ENCODE measurements at places on chromosomes 16 and 17. TPM values are rescaled to one million over a fixed set of nuclear protein-coding genes. Genes with fewer than 3 reads are reported as not detected.

- H3K4me3 ChIP-seq = no peak overlapping the region
- H3K27ac ChIP-seq = no peak overlapping the region
- no peaks in the 10 kb centered on the region for H3K4me1 ChIP-seq
- no peaks in the 10 kb centered on the region for H3K27me3 ChIP-seq
- no peaks in the 10 kb centered on the region for H3K36me3 ChIP-seq
Measured at GRCh38 chr16:85782451-85782850, 16.9 kb downstream of the EMC8 start.

Gene C17orf50
- not detected for total RNA-seq

- DNase-seq = no peak
- no peak overlapping the region for H3K4me3 ChIP-seq
- H3K27ac ChIP-seq = no peak overlapping the region
- no peaks in the 10 kb centered on the region for H3K36me3 ChIP-seq
Measured at GRCh38 chr17:65496801-65497200, 64.6 kb downstream of the AXIN2 start.

GRCh38 chr17:33385133-33385532 lies 92.0 kb upstream of the ASIC2 start:
- H3K4me3 ChIP-seq = no peak overlapping the region
- peaks cover 6% of the 10 kb centered on the region for H3K27me3 ChIP-seq
- H3K27ac ChIP-seq = no peak overlapping the region
- no peaks in the 10 kb centered on the region for H3K4me1 ChIP-seq

GRCh38 chr16:85625053-85625452 lies 11.9 kb downstream of the GSE1 start:
- peaks cover 39% of the 10 kb centered on the region for H3K4me1 ChIP-seq
- no peak overlapping the region for H3K27ac ChIP-seq
- no peak for DNase-seq

DNA sequence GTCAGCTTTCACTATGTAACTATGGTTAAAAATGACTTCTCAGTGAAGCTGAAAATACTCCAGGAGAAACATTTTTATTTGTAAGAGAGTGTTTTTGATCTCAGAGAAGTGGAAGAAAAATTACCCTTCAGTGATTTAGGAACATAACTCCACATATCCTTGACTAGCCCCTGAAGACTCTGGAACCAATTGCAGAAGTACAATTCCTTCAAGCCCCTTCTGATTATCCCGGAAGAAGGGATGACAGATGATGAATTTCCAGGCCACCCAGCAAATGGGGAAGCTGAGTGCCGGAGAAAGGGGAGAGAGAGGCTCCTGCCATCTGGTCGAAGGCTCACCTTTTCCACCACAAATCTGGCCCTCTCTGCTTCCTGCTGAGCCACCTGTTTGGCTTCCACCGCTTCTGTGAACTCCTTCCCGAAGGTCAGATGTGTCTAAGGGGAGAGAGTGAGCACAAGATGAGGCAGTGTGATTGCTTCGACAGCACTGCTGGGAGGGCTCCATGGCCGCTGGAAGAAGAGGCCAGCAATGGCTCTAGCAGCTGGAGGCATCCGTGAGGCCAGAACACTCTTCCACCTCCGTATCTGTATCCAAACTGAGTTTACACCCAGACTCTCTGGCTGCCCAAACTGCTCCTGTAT lies 8.1 kb downstream of the PHB1 start:
- H3K27me3 ChIP-seq = no peaks in the 10 kb centered on the region
- no peaks in the 10 kb centered on the region for H3K36me3 ChIP-seq
- H3K4me3 ChIP-seq = no peak overlapping the region
- H3K4me1 ChIP-seq = no peaks in the 10 kb centered on the region
- no peak for DNase-seq

DNA sequence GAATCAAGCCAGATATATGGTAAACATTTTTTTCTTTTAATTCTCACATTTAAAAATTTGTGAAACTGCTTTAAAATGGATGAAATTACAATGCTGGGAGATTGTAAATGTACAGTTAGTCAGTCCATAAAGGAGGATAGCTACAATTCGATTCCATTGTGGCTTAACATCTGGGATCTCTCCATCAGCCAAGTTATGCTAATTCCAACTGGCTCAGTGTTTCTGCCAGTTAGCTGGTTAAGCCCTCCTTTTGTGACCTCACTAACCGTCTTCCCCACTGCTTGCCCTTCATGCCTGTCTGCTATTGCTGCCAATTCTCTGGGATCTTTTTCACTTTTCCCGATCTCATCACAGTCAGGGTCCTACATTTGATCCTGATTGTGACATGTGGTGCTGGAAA lies 1347.6 kb downstream of the CDH11 start:
- H3K4me1 ChIP-seq = no peaks in the 10 kb centered on the region
- no peak overlapping the region for H3K27ac ChIP-seq
- no peaks in the 10 kb centered on the region for H3K36me3 ChIP-seq
- H3K4me3 ChIP-seq = no peak overlapping the region
- H3K27me3 ChIP-seq = no peaks in the 10 kb centered on the region

- no peak overlapping the region for H3K4me3 ChIP-seq
- H3K27ac ChIP-seq = no peak overlapping the region
- no peaks in the 10 kb centered on the region for H3K27me3 ChIP-seq
- no peaks in the 10 kb centered on the region for H3K36me3 ChIP-seq
Measured at GRCh38 chr16:12675046-12675445, 128.6 kb downstream of the CPPED1 start.

All from adrenal gland (tissue), 19 donors.